ENCODE measurements at places on chromosomes 5 and 9.

- DNase-seq, result no peak
Measured at GRCh38 chr9:122777052-122777451, 11.7 kb upstream of the OR5C1 start.

- DNase-seq, result no peak
Measured at GRCh38 chr9:93567271-93567959, 9.0 kb upstream of the PHF2 start.

- DNase-seq, result no peak
Measured at GRCh38 chr5:120016717-120017382, 387.5 kb downstream of the FAM170A start.

DNA sequence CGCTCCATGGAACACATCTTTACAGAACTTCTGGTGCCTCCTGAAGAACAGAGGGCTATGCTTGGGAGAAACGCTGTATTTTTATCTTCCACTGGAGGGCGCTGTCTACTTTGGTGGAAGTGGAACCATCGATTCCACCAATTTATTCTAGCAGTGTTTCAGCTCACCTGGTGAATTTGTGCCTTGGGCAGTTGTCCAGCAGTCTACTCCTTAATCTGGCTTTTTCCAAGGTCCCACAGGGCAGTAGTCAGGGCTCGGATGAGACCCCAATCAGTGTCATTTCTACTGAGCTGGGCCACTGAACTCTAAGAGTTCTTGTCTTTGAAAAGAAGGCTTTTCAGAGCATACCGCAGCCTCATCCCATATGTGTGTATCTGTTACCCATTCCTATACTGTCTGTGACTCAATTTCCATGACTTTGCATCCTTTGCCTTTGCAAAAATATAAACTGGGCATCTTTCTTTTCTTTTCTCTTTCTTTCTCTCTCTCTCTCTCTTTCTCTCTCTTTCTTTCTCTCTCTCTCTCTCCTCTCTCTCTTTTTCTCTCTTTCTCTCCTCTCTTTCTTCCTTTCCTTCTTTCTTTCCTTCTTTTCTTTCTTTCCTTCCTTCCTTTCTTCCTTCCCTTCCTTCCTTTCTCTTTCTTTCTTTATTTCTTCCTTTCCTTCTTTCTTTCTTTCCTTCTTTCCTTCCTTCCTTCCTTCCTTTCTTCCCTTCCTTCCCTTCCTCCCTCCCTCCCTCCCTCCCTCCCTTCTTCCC, 138.4 kb upstream of the ZNF618 start:
- DNase-seq, result peak; percentile 37

DNA sequence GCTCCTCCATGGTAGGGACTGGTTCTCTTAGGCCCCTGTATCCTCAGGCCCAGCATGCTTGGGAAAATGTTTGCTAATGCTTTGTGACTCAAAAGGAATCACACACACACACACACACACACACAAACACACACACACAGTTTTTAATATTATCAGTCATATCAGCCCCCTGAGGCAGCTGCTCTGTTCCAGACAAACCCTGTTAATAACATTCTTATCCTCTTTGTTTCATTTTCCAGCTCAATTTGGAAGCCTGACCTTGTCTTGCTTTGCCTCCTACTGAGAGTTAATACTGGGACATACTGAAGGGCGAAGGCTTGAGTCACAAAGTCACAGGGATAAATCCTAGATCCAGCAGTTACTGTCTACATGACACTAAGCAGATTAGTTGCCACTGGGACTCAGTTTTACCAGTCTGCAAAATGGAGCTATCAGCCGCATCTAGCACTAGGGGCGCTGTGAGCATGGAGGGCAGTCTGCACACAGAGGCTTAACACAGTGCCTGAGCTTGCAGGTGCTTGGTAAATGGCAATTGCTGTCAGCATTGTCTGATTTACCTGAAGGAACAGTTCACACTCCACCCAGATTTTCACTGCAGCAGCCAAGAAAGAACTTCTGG, 37.1 kb upstream of the KCNMB1 start:
- no peak for DNase-seq

DNA sequence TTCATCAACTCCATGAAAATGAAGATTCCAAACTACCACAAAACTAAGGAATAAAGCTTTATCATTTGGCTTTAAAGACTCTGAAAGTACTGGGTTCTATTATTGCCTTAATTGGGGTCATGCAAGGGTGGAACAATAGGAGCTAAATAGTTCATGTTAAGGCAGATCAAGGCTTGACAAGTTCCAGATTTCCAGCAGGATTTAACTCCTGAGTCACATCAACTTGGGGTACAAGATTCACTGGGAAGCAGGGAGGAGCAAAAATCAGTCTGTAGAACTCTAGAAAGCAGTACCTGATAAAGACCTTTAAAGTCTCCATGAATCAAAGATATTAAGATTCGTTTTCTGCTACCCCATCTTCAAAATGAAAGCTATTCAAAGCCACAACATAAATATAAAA, 41.9 kb upstream of the GLRX start:
- no peak for DNase-seq

DNA sequence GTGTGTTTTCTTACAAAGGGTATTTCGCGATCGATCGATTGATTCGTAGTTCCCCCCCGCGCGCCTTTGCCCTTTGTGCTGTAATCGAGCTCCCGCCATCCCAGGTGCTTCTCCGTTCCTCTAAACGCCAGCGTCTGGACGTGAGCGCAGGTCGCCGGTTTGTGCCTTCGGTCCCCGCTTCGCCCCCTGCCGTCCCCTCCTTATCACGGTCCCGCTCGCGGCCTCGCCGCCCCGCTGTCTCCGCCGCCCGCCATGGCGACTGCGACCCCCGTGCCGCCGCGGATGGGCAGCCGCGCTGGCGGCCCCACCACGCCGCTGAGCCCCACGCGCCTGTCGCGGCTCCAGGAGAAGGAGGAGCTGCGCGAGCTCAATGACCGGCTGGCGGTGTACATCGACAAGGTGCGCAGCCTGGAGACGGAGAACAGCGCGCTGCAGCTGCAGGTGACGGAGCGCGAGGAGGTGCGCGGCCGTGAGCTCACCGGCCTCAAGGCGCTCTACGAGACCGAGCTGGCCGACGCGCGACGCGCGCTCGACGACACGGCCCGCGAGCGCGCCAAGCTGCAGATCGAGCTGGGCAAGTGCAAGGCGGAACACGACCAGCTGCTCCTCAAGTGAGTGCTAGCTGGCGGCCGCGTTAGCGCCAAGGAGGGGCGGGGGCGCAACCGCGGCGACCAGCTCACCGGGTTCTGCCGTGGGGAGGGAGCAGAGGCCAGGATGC, 480 bp downstream of the LMNB1 start:
- DNase-seq, result peak; percentile 82

- no peak for DNase-seq
Measured at GRCh38 chr9:92353051-92353450, 27.3 kb downstream of the CENPP start.

- no peak for DNase-seq
Measured at GRCh38 chr5:60323596-60323995, 376.4 kb downstream of the DEPDC1B start.

DNA sequence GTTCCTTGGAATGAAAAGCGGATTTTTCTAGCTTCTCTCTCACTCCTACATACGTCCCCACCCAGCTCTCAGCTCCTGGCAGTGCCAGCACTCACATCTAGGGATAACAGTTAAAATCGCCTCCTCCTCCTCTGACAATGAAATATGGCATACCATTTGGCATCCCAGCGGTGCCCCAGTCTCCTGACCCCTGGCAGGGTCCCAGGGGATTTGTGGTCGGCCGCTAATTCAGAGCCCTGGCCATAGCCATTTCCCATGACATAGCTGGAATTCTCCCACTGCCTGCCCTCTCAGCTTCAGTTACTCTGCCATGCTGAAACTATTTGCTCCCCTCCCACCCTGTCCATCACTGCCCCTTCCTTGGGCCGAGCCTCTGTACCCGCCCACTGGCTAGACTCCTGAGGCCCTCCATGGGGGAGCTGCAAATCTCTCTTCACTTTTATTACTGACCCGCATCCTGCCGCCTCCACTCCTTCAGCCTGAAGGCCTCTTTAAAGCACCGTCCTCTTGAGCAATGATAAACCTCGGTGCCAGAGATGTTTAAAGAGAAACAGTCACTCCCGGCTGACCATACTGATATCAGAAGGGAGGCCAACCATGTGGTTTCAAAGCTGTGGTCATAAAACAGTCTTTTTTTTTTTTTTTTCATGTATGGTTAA, 139.8 kb downstream of the SLIT3 start:
- DNase-seq, result no peak

GRCh38 chr5:152282331-152282730, 122.7 kb downstream of the NMUR2 start:
- no peak for DNase-seq

GRCh38 chr5:89471115-89471514, 588.1 kb upstream of the MEF2C start:
- DNase-seq, result no peak

DNA sequence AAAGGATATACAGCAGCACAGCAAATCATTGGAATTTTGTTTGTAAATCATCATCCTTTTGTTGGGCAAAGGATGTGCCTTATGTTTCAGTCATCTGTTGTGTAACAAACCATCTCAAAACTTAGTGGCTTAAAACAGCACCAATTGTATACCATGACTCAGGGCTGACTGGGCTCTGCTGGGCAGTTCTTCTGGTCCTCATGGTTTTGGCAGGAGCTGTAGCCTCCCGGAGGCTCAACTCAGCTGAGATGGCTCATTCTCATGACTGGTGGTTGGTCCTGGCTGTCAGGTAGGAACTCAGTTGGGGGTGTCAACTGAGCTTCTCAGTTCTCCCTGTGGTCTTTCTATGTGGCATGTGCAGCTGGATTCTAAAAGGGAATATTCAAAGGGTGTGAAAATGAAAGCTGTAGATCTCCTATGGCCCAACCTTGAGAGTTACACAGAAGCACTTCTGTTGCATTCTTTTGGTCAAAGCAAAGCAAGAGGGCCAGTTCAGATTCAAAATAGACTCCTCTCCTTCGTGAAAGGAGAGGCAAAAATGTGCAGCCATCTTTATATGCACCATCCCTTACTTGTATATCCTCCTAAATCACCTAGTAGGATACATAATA, 39.1 kb upstream of the CPEB4 start:
- DNase-seq, result no peak

DNA sequence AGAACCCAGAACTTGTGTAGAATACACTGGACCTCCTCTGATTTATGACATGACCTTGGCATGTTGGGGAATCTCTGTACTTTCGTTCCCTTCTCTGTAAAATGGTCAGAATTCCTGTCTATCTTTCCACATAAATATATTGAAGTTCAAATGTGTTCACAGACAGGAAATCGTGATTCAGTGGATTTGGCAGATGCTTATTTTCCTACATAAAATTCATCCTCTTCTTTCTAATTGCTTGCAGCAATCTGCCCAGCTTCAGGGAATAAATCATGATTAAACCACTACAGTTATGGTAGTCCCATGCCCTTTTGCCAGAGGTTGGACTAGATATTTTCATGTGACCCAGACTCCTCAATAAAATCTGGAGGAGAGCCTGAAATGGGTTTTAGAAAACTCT, 52.1 kb upstream of the ARL15 start:
- DNase-seq, result no peak

DNA sequence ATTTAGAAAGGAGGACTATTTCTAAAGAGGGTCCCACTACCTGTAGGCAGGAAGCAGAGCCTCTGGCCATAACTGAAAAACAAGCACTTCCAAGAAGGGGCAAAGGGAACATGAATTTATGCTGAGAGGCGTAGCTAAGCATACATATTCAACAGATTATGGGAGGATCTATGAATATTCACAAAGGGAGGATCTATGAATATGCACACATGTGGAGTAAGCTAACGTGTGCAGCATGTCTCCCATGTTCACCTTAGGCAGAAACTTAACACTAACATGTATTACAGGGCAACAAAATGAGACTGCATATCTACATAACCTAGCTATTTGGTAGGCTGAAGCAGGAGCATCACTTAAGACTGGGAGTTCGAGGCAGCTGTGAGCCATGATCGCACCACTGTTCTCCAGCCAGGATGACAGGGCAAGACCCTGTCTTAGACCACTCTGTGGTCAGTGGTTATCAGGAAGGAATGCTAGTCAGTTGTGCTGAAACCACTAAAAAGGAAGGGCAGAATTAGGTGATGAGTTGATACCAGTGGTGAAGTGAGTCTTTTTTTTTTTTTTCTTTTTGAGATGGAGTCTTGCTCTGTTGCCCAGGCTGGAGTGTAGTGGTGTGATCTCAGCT, 20.8 kb downstream of the FXN start:
- DNase-seq, result no peak

DNA sequence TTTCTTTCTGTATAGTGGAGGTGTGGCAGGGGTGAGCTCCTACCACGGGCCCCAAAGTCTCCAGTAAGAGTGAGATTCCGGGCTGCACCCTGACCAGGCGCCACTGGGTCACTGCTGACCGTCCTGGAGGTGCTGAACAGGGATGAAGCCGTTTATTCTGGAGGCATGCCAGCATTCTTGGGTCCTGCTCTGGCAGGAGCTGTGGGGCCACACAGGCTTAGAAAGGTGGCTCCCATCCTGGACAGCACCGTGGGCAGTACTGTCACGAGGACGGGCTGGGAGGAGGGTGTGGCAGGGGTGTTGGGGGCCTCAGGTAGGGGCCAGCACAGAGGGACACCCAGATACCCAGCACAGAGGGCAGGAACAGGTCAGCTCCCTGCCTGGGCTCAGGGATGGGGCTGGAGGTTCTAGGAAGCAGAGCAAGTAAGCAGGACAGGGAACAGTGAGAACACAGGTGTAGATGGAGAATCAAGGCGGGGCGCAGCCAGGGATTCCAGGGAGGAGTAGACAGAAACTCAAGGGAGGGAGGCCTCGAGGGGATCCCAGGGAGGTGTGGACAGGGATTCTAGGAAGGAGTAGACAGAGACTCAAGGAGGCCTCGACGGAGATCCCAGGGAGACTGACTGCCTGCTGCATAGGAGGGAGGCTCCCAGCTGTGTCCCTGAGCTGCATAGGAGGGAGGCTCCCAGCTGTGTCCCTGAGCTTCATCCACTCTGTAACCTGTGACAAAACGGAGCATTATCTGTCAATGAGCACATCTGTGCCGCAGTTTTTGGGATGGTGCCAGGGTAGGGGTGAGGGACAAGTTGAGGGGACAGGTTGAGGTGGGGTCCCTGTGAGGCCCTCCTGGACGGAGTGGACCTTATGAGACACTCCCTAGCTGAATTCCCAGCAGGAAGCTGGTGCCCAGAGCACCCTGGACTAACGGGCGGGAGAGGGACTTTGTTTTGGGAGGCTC, 1.1 kb upstream of the PLEKHG4B start:
- DNase-seq, result no peak

DNA sequence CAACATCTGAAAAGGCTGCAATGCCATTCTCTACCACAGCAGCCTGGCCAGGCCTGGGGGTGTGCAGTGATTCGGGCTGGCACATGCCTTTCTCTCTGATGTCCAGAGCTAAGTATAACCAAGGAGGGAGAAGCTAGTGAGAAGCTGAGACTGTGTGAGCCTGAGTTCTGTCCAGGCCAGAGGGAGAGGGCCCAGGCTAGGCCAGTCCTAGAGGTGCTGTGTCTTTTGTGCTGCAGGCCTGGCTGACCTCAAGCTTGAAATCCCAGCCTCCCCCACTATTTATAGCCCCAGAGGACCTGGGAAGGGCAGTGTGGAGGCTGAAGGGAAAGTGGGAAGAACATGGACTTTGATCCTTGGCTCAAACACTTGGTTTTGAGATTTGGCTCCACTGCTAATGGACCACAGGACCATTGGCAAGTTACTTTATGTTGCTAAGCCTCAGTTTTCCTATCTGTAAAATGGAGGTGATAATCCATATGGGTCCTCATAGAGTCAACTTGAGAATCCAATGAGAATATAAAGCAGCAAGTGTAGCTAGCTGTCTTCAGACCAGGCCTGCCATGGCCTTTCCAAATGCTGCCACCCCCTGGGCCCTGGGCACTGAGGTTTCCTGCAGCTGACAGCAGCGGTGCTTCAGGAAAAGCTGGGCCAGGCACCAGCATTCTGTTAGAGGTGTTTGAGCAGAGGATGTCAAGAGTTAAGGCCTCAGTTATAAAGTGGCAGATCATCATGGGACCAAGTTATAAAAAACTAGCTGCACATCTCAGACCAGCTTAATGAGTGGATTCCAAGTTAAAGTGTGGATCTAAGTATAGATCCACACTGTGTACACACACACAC, 21.1 kb downstream of the BNIP1 start:
- no peak for DNase-seq

All from thymus (tissue), 14 donors.